Gastroesophageal sphincter (tissue), 4 donors: ENCODE measurements at places on chromosomes 3 and 15. TPM values are rescaled to one million over a fixed set of nuclear protein-coding genes. Genes with fewer than 3 reads are reported as not detected.

DNA sequence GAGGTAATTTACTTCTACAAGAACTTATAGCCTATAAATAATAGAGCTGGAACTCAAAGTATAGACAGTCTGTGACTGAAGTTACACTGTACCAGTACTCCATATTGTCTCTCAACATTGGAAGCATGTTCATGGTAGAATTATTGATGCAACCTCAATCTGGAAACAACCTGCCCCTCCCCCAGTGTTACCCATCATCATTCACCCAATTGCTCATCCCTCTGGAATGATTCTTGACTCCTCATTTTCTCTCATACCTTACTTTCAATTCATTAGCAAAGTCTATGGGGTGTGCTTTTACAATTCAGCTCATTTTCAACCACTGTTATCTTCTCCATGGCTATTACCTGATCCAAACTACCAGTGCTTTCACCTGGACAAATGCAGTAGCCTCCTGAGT, 151.7 kb downstream of the CPNE4 start:
- no peaks in the 10 kb centered on the region for H3K4me1 ChIP-seq
- ATAC-seq = no peak
- no peaks in the 10 kb centered on the region for H3K27me3 ChIP-seq
- no peaks in the 10 kb centered on the region for H3K36me3 ChIP-seq

ACKR2 gene
- total RNA-seq = 5.9 TPM

- no peaks in the 10 kb centered on the region for H3K4me1 ChIP-seq
- H3K4me3 ChIP-seq = no peak overlapping the region
- peak; percentile 77 for ATAC-seq
- peak overlapping the region; percentile 75 for H3K27ac ChIP-seq
These were observed 12.4 kb upstream of the NFKBIZ start for GRCh38 chr3:101836652-101837598.

DNA sequence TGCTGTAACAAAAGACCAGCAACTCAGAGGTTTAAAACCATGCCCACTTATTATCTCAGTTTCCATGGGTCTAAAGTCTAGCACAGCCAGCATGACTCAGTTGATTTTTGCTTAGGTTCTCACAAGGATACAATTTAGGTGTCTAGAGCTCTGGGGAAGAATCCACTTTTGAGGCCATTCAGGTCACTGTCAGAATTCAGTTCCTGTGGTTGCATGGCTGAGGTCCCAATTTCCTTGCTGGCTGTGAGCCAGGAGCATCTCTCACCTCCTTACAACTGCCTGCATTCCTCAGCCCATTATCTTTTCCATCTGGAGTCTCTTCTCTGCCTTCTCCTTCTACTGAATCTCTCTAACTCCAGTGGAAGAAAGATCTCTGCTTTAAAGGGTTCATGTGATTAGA, 240.5 kb upstream of the CFAP20DC start:
- H3K4me1 ChIP-seq = no peaks in the 10 kb centered on the region
- H3K27ac ChIP-seq = no peak overlapping the region
- no peak overlapping the region for H3K4me3 ChIP-seq
- ATAC-seq = no peak

SI gene
- total RNA-seq = not detected
